ENCODE measurements at places on chromosomes 12 and 14.

DNA sequence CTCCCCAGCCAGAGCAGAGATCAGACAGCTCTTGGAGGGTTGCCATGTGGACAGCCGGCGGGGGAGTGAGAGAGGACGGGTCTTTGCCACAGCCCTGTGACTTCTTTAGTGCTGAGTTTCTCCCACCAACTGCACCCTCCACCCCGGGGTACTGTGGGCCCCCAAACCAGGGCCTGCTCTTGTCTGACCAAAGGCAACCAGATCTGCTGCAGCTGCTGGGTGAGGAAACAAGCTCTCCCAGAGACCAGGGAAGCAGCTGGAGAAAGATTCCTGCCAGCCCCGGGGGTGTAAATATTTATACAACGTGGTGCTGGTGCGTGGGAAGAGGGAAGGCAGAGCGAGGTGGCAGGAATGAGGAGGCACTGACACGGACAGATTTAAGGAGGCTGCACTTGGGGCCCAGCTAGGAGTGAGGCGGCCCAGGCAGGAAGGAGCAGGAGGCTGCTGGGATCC is 14.3 kb upstream of the ZFP36L1 start:
- DNase-seq = no peak

GRCh38 chr14:92523752-92524151 is 10.2 kb downstream of the RIN3 start:
- DNase-seq = no peak

DNA sequence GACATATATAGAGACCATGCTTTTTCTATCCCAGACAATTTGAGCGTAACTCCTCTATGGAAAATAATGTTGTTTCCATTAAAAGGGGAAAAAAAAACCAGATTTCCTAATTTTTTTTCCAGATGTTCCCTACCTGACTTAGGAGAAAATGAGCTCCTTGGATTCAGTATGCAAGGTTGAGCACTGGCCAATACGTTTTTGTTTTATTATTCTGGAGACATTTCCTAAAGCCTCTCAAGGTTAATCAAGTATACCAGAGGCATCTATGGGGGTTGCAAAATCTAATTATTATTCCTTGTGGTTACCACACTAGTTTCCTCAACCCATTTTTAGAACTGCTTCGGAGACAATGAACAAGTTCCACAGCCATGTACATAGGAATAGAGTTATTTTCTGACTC is 291.3 kb downstream of the SLC16A7 start:
- DNase-seq = no peak

DNA sequence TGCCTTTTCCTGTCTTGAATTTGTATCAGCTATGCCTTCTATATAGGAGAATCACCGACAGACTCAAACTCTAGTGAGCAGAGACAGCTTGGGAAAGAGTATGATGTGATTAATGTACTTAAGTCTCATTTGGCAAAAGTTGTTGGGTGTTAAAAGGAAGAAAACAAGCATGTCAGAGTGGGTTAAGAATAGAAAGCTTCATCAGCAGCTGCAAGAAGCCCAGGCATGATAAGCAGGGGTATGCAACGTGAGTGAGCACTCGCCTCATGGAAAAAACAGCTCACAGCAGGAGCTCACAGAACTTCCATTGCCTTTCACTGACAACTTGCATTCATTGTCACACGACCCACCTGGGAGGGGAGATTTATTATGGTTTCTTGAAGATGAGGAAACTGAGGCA is 35.9 kb upstream of the WNK1 start:
- no peak for DNase-seq

DNA sequence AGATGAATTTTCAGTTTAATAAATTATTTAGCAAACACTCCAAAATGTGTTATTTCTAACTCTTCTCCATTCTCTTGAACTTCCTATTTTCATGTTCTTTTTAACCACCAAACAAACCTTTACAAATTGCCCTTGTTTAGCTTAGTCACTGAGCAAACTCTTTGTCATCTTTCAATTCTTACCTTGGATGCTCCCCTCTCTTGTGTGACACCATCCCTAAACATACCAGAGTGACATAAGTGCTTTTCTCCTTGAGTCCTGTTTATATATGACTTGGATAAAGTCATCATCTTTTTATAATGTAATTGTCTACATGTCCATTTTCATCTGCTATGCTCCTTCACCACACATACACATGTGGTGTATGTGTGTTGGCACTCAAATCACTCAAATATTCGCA is 3.4 kb upstream of the TMEM19 start:
- no peak for DNase-seq

DNA sequence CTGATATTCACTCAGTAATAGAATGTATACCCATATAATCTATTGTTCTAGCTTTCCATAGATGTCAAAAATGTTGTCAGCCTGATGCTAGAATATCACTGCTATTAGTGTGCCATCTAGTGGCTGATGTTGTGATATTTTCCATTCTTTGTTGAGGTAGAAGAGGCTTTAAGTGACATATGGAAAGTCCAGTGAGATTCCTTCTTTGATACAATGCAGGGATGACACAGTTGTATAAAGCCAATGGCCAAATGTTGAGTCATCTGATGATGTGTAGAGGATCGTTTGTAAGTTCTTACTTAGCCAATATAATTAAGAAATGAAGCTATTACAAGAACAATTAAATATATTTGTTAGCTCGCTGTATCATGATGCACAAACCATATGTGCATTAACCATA is 58.1 kb upstream of the PCED1B start:
- peak; percentile 12 for DNase-seq

DNA sequence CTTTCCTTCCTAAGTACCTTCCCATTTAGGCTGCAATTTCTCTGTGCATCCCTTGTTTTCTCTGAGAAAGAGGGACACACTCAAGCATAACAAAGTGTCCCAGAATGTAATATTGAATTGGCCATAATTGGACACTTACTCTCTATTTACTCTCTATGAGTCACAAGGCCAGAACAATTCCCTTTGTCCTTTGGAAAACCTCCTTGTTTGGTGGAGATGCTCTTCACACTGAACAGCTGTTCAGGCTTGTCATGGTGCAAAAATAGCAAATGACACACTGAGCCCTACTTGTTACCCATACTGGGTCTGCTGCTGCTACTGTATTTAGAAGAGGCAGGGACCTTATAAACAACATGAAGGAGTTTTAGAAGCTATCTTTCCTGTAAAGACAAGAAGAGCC is 1590.5 kb upstream of the TMEM132C start:
- DNase-seq = no peak
